Kidney (tissue), 22 donors: ENCODE measurements at places on chromosomes 3 and 15. TPM values are rescaled to one million over a fixed set of nuclear protein-coding genes. Genes with fewer than 3 reads are reported as not detected.

- H3K27me3 ChIP-seq, result no peaks in the 10 kb centered on the region
- no peak overlapping the region for H3K27ac ChIP-seq
- H3K4me3 ChIP-seq, result no peak overlapping the region
Observed at GRCh38 chr3:135141672-135142071, 346.6 kb downstream of the EPHB1 start.

DNA sequence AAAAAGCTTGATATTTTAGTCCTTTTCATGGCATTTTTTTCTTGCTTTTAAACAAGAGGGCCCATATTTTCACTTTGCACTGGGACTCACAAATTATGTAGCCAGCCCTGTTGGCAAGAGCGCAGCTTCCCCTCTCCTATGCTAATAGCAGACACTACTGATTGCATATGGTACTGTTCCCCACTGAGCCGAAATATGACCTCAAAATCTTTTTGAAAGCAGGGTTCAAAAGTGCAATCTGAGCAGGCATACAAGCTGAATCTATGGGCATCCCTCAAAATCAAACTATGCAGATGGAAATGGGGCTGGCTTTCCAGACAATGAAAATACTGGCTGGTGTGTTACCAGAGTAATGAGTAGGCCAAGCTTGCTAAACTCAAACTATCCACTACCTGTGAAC, 225.2 kb upstream of the SETMAR start:
- H3K27ac ChIP-seq, result no peak overlapping the region
- H3K4me1 ChIP-seq, result no peaks in the 10 kb centered on the region
- H3K4me3 ChIP-seq, result no peak overlapping the region
- no peak for DNase-seq
- H3K27me3 ChIP-seq, result no peaks in the 10 kb centered on the region
- H3K36me3 ChIP-seq, result no peaks in the 10 kb centered on the region

DNA sequence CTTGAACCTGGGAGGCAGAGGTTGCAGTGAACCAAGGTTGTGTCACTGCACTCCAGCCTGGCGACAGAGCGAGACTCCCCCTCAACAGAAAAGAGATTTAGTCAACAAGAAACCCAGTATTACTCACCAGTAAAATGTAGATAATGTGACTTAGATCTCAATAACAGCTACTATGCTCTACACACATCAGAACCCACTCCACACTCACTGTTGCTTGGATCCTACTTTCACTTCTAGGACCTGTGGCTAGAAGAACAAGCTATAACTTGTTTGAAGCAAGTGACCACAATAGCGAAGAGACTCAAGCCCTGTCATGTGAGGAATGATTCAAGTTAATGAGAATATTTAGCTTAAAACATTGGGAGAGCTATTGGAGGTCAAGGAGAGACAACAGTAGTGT, 100.7 kb downstream of the ANXA2 start:
- H3K27me3 ChIP-seq, result no peaks in the 10 kb centered on the region
- DNase-seq, result no peak
- no peaks in the 10 kb centered on the region for H3K36me3 ChIP-seq
- H3K4me3 ChIP-seq, result no peak overlapping the region

DNA sequence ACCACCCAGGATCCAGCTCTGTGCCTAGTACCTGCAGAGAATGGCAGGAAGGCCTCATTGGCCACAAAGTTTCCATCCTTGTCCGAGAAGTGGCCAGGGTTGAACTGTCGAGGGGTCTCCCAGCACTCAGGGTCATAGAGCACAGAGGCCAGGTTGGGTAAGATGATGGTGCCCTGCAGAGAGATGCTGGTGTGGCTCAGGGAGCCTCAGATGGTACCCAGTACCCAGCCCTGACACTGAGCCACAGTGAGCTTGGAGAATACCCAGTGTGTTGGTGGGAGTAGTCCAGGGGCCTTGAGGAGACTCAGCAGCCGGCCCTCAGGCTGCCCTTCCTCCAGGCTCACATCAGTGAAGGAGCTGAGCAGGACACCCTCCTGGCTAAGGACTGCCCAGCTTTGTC, 11.5 kb upstream of the PARL start:
- no peak for DNase-seq
- no peak overlapping the region for H3K27ac ChIP-seq
- no peak overlapping the region for H3K4me3 ChIP-seq
- H3K4me1 ChIP-seq, result no peaks in the 10 kb centered on the region
- no peaks in the 10 kb centered on the region for H3K36me3 ChIP-seq

- no peak overlapping the region for H3K27ac ChIP-seq
- no peaks in the 10 kb centered on the region for H3K27me3 ChIP-seq
- no peaks in the 10 kb centered on the region for H3K4me1 ChIP-seq
- H3K4me3 ChIP-seq, result no peak overlapping the region
- no peak for DNase-seq
Observed at GRCh38 chr3:12266038-12266437, 22.8 kb upstream of the PPARG start.

DNA sequence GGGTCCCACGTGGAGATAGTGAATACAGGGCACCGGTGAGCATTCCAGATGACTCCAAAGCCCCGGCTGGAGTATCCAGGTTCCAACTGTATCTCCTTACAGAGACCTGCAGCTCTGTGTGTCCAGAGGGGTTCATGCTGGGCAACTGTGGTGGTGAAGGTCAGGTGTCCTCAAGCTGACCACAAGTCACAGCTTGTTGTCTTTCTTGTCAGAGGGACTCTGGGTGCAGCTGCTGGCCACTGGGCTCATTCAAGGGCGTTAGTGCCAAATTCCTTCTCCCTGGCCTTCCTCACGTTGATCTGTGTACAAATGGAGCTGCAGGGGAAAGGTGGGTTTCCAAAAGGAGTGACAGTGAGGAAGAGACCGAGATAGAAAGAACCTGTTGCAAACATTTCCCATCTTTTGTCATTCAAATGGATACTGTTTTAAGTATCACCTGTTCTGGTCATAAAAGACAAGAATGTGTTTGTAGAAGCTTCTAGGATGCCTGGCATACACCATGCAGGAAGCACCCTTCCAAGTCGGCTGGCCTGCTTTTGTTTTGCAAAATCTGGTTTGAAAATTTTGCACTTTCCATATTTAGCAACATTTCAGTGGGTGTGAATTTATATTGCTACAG, 52.5 kb downstream of the CEMIP start:
- DNase-seq, result no peak
- H3K4me1 ChIP-seq, result no peaks in the 10 kb centered on the region
- no peaks in the 10 kb centered on the region for H3K36me3 ChIP-seq
- no peak overlapping the region for H3K27ac ChIP-seq

DNA sequence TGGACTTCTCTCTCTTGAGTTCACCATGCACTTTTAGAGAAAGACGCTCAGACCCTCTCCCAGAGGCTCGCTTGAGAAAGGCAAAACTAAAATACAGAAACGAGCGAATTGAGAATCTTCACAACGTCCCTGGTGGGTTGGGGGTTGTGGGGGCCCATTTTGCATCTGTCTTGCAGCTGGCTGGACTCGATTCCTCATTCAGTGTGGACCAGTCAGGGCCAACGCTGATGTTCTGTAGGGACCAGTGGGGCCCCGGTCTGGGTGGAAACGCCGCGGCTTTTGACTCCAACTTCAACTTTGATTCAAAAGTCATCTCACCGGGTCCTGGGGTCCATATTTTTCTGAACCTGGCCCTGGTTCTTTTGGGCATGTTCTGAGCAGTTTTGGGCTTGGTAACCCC, 68.1 kb downstream of the SLC6A6 start:
- peaks cover 48% of the 10 kb centered on the region for H3K4me1 ChIP-seq
- peaks cover 10% of the 10 kb centered on the region for H3K36me3 ChIP-seq
- no peak for DNase-seq
- no peaks in the 10 kb centered on the region for H3K27me3 ChIP-seq
- H3K4me3 ChIP-seq, result no peak overlapping the region

- no peak overlapping the region for H3K27ac ChIP-seq
- H3K4me3 ChIP-seq, result no peak overlapping the region
- no peaks in the 10 kb centered on the region for H3K36me3 ChIP-seq
- DNase-seq, result no peak
- no peaks in the 10 kb centered on the region for H3K27me3 ChIP-seq
Observed at GRCh38 chr3:9230596-9230995, 18.9 kb downstream of the SRGAP3 start.

DNA sequence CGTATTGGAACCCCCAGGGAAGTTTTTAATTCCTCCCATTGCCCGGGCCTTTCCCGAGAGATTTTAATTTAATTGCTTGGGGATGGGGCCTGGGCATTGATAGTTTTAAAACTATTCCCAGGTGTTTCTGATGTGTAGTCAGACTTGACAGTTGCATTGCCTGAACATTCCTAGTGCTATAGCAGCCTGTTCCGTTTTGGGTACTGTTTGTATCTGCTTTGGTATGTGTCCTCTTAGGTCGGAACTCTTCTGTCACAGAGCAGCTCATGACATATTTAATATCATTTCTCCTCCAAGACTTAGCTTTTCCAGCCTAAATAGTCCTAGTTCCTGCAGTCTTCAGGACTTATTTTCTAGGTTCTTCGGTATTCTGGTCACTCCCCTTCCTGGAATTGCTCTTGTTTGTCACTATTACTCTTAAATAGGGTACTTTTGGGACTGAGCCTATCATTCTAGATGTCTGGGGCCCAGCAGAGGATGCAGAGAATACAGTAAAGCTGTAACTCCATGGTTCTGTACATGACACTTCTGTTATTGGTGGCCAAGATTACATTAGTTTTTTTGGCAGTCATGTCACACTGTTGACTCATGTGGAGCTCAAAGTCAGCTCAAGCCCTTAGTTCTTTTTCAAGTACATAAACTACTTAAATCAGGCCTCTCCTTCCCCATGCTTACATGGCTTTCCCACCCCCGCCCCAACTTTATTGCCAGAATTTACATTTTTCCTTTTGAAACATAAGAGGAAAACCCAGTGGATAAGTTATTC, 81.5 kb downstream of the BBX start:
- DNase-seq, result no peak
- no peak overlapping the region for H3K4me3 ChIP-seq
- H3K27ac ChIP-seq, result no peak overlapping the region
- H3K27me3 ChIP-seq, result no peaks in the 10 kb centered on the region
- peaks cover 2% of the 10 kb centered on the region for H3K4me1 ChIP-seq

DNA sequence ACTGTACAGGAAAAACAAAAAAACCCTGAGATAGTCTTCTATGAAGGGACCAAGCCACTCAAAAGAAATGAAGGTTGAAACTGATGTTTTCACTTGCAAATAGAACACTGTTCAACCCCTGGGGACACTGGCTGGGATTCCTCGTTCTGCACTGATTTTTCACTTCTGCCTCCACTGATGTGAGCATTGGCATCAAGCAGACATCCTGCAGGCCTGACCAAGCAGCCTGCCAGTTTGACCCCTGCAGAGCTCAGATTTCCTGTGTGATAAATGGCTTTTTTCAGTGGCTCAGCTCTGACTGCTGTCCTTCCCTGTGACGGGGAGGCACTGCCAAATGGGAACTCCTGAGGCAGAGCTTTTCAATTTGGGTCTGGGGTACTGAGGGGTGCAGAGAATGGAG, 50.0 kb downstream of the RASGRP1 start:
- no peak overlapping the region for H3K27ac ChIP-seq
- H3K36me3 ChIP-seq, result no peaks in the 10 kb centered on the region
- peaks cover 13% of the 10 kb centered on the region for H3K4me1 ChIP-seq

- no peaks in the 10 kb centered on the region for H3K36me3 ChIP-seq
- no peak for DNase-seq
- no peak overlapping the region for H3K27ac ChIP-seq
- H3K27me3 ChIP-seq, result no peaks in the 10 kb centered on the region
Observed at GRCh38 chr3:42022355-42022754, 60.5 kb upstream of the ULK4 start.

- H3K4me3 ChIP-seq, result no peak overlapping the region
- H3K27ac ChIP-seq, result peak overlapping the region; percentile 32
- no peak for DNase-seq
- H3K4me1 ChIP-seq, result peaks cover 8% of the 10 kb centered on the region
- no peaks in the 10 kb centered on the region for H3K27me3 ChIP-seq
Observed at GRCh38 chr15:62840526-62841268, 201.8 kb upstream of the TPM1 start.

- no peaks in the 10 kb centered on the region for H3K27me3 ChIP-seq
- H3K4me3 ChIP-seq, result no peak overlapping the region
- H3K27ac ChIP-seq, result no peak overlapping the region
- H3K36me3 ChIP-seq, result no peaks in the 10 kb centered on the region
- DNase-seq, result no peak
Observed at GRCh38 chr3:157607826-157608405, 104.7 kb upstream of the VEPH1 start.

GRCh38 chr3:98581474-98581873, 11.9 kb downstream of the CPOX start:
- no peak for DNase-seq
- no peaks in the 10 kb centered on the region for H3K27me3 ChIP-seq
- peaks cover 12% of the 10 kb centered on the region for H3K36me3 ChIP-seq
- H3K4me1 ChIP-seq, result no peaks in the 10 kb centered on the region

DNA sequence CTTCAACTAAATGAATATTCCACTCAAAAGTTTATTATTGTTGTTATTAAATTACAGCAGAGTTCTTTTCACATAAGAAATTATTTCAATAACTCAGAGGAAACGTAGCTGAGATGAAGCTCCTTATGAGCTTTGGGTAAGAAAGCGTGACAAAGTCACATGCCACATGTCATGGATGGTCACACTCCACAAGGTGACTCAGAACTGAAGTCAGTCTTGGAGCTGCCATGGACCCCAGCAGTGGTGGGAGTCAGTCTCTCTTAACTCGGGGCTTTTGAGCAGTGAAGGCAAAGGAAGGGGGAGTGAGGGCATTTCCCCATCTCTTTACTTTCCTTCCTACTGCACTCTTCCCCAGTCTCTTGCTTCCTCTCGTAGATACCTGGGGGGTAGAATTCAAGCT, 87.5 kb upstream of the FAM3D start:
- no peak overlapping the region for H3K4me3 ChIP-seq
- no peaks in the 10 kb centered on the region for H3K36me3 ChIP-seq
- no peak for DNase-seq

GRCh38 chr3:53593611-53594010, 99.2 kb downstream of the CACNA1D start:
- no peak overlapping the region for H3K27ac ChIP-seq
- H3K27me3 ChIP-seq, result no peaks in the 10 kb centered on the region
- DNase-seq, result no peak
- H3K4me1 ChIP-seq, result no peaks in the 10 kb centered on the region
- H3K4me3 ChIP-seq, result no peak overlapping the region

DNA sequence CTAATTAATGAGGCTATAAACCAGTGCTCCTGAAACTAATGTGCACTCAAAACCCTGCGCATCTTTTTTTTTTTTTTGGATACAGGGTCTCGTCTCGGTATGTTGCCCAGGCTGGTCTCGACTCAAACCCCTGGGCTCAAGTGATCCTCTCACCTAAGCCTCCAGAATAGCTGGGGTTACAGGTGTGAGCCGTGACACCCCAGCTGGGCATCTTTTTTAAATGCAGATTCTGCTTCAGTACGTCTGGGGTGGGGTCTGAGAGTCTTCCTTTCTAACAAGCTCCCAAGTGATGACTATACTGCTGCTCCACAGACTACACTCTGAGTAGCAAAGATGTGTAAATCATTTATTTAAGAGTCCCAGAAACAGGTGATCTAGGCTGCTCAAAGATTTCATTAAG, 73.0 kb downstream of the BFSP2 start:
- H3K27me3 ChIP-seq, result no peaks in the 10 kb centered on the region
- H3K4me3 ChIP-seq, result no peak overlapping the region
- no peaks in the 10 kb centered on the region for H3K4me1 ChIP-seq
- DNase-seq, result no peak

The PRICKLE2 gene
- total RNA-seq, result 22.9 TPM

The DNAJB8 gene
- total RNA-seq, result not detected

The SLC6A20 gene
- 35.2 TPM for total RNA-seq

The TBCCD1 gene
- total RNA-seq, result 13.3 TPM

The CHRFAM7A gene
- total RNA-seq, result 2.7 TPM

The CEP19 gene
- total RNA-seq, result 1.5 TPM

The HOMER2 gene
- 35.8 TPM for total RNA-seq

The BFSP2 gene
- total RNA-seq, result 0.41 TPM

The NR1I2 gene
- 0.38 TPM for total RNA-seq

The UROC1 gene
- not detected for total RNA-seq

The MESP2 gene
- total RNA-seq, result 0.47 TPM

The WDR48 gene
- total RNA-seq, result 48.3 TPM

The SH2D7 gene
- not detected for total RNA-seq
